ENCODE measurements at places on chromosomes 6 and 20.

GRCh38 chr20:15760001-15760621, 813.1 kb downstream of the KIF16B start:
- no peak for DNase-seq

GRCh38 chr6:99318566-99318965, 30.9 kb downstream of the FAXC start:
- no peak for DNase-seq

DNA sequence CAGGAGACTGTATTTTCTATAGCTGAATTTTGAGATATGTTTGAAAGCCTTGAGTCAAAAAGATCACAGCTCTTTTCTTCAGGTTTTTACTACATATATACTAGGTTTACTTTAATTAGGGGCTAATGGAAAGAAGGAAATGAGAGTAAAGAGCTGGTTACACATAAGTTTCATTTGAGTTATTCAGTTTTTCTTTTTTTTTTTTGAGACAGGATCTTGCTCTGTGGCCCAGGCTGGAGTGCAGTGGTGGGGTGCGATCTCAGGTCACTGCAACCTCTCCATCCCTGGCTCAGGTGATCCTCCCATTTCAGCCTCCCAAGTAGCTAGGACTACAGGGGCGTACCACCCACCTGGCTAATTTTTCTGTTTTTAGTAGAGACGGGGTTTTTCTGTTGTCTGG, 4.8 kb downstream of the ARFGEF2 start:
- no peak for DNase-seq

GRCh38 chr6:146598772-146599405, at the start of gene ADGB:
Gene ADGB, plus strand, starts transcription at chr6:146598972. Its CDS starts 69 bp downstream, at chr6:146599041.
- peak; percentile 57 for DNase-seq

Measured in dermis blood vessel endothelial cell (primary cell).